ENCODE measurements at places on chromosomes 7 and 10.

GRCh38 chr10:132685921-132686680, 99.8 kb downstream of the NKX6-2 start:
- no peak overlapping the region for H3K4me3 ChIP-seq
- H3K27me3 ChIP-seq, result no peaks in the 10 kb centered on the region
- no peaks in the 10 kb centered on the region for H3K4me1 ChIP-seq
- no peak overlapping the region for H3K27ac ChIP-seq

DNA sequence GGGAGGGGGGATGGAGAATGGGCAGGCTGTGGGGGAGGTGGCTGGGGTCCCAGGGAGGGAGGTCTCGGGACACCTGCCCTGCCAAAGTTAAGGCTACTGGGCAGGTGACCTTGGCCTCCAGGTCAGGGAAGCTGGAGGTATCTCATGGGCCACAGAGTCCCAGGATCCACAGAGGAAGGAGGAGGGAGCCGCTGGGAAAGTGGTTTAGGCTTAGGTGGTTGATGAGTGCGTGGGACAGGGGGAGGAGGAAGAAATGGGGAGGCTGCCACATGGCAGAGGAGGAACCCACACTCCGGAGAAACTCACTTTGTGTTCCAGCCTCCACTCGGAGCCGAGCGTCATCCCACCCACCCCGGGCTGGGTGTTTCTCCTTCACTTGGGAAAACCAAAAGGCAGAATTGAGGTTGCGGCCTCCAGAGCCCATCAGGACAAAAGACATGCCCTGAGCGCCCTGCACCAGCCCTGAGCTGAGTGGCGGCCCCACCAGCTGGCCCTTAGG, 46.1 kb downstream of the ASB13 start:
- no peak overlapping the region for H3K27ac ChIP-seq
- H3K36me3 ChIP-seq, result no peaks in the 10 kb centered on the region
- peaks cover 4% of the 10 kb centered on the region for H3K4me1 ChIP-seq
- no peak for DNase-seq

GRCh38 chr10:31526178-31526577, 207.2 kb downstream of the ZEB1 start:
- no peaks in the 10 kb centered on the region for H3K4me1 ChIP-seq
- H3K36me3 ChIP-seq, result no peaks in the 10 kb centered on the region
- no peak overlapping the region for H3K27ac ChIP-seq
- H3K4me3 ChIP-seq, result no peak overlapping the region
- H3K27me3 ChIP-seq, result no peaks in the 10 kb centered on the region
- DNase-seq, result no peak

DNA sequence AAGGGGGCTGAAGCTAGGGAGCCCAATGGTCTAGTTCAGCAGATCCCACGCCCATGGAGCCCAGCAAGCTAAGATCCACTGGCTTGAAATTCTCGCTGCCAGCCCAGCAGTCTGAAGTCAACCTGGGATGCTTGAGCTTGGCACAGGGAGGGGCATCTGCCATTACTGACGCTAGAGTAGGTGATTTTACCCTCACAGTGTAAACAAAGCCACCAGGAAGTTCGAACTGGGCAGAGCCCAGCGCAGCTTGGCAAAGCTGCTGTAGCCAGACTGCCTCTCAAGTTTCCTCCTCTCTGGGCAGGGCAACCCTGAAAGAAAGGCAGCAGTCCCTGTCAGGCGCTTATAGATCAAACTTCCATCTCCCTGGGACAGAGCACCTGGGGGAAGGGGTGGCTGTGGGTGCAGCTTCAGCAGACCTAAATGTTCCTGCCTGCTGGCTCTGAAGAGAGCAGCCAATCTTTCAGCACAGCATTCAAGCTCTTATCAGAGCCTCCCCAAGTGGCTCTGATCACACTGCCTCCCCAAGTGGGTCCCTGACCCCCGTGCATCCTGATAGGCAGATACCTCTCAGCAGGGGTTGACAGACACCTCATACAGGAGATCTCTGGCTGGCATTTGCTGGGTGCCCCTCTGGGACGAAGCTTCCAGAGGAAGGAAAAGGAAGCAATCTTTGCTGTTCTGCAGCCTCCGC, 167.8 kb downstream of the CCDC71L start:
- no peaks in the 10 kb centered on the region for H3K27me3 ChIP-seq
- H3K27ac ChIP-seq, result no peak overlapping the region
- no peak overlapping the region for H3K4me3 ChIP-seq
- no peaks in the 10 kb centered on the region for H3K4me1 ChIP-seq
- no peaks in the 10 kb centered on the region for H3K36me3 ChIP-seq
- DNase-seq, result no peak

GRCh38 chr7:137316648-137317353, 26.7 kb downstream of the PTN start:
- no peaks in the 10 kb centered on the region for H3K27me3 ChIP-seq
- no peak overlapping the region for H3K4me3 ChIP-seq
- no peak overlapping the region for H3K27ac ChIP-seq
- no peaks in the 10 kb centered on the region for H3K36me3 ChIP-seq
- DNase-seq, result no peak
- H3K4me1 ChIP-seq, result no peaks in the 10 kb centered on the region

- no peak for DNase-seq
- H3K4me3 ChIP-seq, result no peak overlapping the region
- no peaks in the 10 kb centered on the region for H3K36me3 ChIP-seq
- peaks cover 73% of the 10 kb centered on the region for H3K27me3 ChIP-seq
- H3K4me1 ChIP-seq, result no peaks in the 10 kb centered on the region
Observed at GRCh38 chr7:158067931-158068482, 519.6 kb downstream of the PTPRN2 start.

GRCh38 chr10:52483587-52483986, 169.5 kb downstream of the DKK1 start:
- H3K4me3 ChIP-seq, result peak overlapping the region; percentile 41
- H3K36me3 ChIP-seq, result no peaks in the 10 kb centered on the region
- H3K27me3 ChIP-seq, result no peaks in the 10 kb centered on the region
- peaks cover 50% of the 10 kb centered on the region for H3K4me1 ChIP-seq
- peak; percentile 84 for DNase-seq

GRCh38 chr10:123442901-123443300, 223.3 kb upstream of the GPR26 start:
- no peaks in the 10 kb centered on the region for H3K4me1 ChIP-seq
- H3K4me3 ChIP-seq, result no peak overlapping the region
- no peaks in the 10 kb centered on the region for H3K27me3 ChIP-seq

DNA sequence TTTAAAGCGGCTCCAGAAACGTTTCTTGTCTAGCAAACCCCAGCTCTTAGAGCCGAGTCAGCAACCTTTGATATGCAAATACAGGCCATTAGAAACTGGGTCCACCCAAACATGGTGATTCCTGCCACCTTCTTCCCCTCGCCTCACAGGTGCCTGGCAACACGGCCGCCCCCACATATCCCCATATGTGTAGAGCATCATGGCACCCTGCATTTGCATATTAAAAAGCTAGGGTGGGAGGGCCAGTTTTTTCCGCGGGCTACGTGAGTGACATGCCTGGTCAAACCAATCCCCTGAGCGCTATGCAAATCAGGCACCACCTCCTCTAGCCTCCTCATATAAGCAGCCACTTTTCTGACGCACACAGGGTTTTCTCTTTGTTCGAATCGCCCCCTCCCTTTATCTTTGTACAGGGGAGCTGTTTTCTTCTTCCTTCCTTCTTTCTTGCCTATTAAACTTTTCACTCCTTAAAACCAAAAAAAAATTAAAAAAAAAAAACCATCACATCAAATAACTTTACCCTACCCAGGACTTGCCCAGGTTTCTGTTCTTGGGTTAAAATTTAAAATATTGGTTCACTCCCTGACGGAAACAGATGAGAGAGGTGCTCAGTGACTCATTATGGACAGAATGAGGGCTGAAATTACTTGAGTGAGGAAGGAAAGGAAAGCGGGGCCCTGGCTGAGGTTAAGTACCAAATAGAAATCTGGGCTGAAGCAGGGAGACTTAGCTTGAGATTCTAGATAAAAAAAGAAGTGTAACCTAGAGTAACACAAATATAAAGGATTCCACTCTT, 59.8 kb downstream of the COA1 start:
- H3K4me1 ChIP-seq, result no peaks in the 10 kb centered on the region
- no peaks in the 10 kb centered on the region for H3K27me3 ChIP-seq
- no peak overlapping the region for H3K27ac ChIP-seq
- DNase-seq, result no peak
- H3K4me3 ChIP-seq, result no peak overlapping the region

DNA sequence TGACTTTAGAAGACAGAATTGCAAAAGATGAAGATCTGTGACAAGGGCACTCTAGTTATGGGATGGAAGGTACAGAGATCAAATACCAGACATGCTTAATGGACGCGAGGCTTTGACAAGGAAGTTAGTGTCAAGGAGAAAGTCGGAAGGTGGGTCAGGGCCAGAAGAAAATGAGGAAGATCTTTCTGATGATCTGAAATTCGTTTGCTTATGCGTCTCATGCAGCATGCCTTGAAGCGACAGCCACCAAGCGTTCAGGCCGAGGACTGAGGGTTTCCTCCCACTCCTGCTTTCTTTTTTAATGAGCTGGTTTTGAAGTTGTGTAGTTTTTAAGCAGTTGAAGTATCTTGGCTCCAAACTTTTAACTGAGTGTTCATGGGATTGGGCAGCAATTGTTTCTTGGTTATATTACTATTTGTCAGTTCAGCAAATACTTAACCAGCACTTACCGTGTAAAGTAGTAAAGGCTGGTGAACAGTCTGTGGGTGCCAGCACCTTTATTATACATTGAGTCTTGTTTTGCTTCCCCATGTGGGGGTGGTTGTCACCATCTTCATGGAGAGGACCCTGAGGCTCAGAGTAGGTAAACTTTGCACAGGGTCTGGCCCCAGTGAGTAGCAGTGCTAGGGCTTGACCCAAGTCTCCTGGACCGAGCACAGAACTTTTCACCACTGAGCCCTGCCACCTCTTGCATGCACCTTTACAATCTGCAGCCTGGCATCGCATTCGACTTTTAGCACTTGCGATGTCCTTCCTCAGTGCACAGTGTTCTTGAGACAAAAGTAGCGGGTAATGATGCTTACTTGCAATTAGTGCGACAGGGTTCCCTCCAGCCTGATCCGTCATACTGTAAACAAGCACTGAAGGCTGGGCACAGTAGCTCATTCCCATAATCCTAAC, 14.3 kb upstream of the BHLHA15 start:
- no peak for DNase-seq
- no peaks in the 10 kb centered on the region for H3K27me3 ChIP-seq
- no peak overlapping the region for H3K27ac ChIP-seq
- no peak overlapping the region for H3K4me3 ChIP-seq
- peaks cover 20% of the 10 kb centered on the region for H3K4me1 ChIP-seq

DNA sequence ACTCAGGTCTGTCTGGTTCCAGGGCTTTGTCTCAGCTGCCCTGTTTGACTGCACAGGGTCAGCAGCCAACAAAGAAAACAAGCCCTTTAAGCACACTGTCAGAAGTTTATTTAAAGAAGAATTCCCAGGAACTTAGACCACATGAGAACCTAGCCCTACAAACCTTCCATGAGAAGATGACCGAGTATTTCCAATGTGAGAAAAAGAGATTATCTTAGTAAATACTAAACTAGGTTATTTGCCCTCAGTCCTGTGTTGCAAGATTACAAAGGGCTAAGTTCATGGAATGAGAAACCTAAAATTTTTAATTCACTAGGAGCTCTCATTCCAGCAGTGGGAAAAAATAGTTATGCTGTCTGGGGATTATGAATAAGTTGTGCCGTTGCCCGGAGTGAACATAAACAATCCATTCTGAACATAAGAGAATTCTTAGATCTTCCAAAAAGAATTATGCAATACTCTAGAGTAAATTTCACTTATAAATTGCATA, 46.7 kb downstream of the NOC3L start:
- H3K27me3 ChIP-seq, result no peaks in the 10 kb centered on the region
- no peaks in the 10 kb centered on the region for H3K4me1 ChIP-seq
- no peak overlapping the region for H3K4me3 ChIP-seq
- no peak overlapping the region for H3K27ac ChIP-seq
- no peak for DNase-seq
- no peaks in the 10 kb centered on the region for H3K36me3 ChIP-seq

DNA sequence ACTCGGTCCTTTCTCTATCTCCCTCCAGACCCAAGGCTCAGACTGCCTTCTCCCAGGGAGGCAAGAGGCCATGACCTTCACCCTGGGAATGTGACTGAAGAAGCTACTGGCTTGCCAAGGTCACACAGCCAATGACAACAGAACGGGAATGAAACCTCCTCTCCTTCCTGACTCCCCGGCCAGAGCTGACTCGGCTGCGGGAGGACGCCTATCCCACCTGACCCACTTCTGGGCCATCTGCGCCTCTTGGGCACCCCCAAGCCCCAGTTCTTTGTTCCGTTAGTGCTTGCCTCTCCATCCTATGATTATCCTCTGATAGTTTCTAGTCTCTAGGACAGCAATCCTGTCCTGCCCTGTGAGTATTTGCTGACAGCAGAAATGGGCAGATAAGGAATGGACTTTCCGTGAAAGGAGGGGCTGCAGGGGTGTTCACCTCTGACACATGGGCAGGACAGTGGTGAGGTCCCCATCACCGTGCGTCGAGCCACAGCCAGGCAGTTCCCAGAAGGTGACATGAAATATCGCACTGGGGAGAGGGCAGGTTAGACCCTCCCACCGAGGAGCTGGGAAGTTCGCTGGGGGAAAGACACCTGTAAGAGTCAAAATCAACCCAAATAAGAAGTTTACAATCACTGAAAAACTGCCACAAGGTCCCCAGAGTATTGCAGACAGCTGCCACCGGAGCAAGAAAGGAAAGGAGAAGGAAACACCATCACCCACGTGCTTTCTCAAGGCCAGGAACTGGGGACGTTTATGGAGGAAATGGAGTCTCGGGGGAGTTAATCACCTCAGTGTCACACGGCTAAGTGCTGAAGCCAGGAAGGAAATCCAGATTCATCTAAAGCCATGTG, 63.0 kb downstream of the INSIG1 start:
- no peaks in the 10 kb centered on the region for H3K36me3 ChIP-seq
- H3K27ac ChIP-seq, result no peak overlapping the region
- H3K4me3 ChIP-seq, result peak overlapping the region; percentile 5
- peak; percentile 3 for DNase-seq
- peaks cover 85% of the 10 kb centered on the region for H3K27me3 ChIP-seq

DNA sequence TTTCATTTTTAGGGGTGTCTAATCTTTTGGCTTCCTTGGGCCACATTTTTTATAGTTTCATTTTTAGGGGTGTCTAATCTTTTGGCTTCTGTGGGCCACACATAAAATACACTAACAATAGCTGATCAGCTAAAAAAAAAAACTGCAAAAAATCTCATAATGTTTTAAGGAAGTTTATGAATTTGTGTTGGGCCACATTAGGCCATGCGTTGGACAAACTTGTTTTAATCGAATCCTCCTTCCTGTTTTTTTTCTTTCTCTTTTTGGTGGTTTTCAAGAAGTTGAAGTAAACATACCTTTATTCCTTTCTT, 37.4 kb downstream of the ZNRF2 start:
- H3K4me3 ChIP-seq, result peak overlapping the region; percentile 59
- H3K4me1 ChIP-seq, result peaks cover 24% of the 10 kb centered on the region
- H3K27ac ChIP-seq, result peak overlapping the region; percentile 80
- DNase-seq, result no peak
- H3K36me3 ChIP-seq, result no peaks in the 10 kb centered on the region

- no peak for DNase-seq
- H3K27ac ChIP-seq, result no peak overlapping the region
- H3K4me3 ChIP-seq, result no peak overlapping the region
- no peaks in the 10 kb centered on the region for H3K36me3 ChIP-seq
Observed at GRCh38 chr7:151923097-151923876, 33.0 kb upstream of the GALNTL5 start.

All from MM.1S (cell line).